ENCODE measurements at places on chromosomes 7 and 10.

DNA sequence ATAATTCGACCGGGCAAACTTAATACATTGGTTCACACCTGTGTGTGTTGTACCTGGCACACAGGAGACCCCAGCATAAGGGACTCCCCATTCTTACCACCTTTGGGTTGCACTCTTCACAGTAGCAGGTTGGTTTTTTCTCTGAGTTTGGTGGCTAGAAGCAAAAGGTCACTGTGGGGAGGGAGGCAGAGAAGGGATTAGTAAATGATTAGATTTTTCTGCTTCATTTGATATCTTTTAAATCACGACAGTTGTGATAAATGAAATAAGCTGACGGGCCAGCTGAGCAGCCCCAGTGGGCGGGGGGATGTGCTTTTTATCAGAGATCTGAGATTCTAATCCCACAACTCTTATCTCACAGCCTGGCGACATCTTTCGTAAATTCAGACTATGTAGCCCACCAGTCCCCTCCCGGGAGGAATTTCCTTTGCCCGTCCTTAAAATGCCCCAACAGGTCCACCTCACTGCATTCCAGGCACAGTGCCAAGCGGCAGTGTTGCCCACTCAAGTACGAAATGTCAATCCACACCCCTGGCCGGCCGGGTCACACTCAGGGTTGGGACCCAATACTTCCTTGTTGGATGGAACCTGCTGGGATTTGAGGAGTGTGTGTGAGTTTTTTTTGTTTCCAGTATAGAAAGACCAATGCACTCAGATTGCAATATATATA lies 10.5 kb upstream of the KCP start:
- DNase-seq: no peak

DNA sequence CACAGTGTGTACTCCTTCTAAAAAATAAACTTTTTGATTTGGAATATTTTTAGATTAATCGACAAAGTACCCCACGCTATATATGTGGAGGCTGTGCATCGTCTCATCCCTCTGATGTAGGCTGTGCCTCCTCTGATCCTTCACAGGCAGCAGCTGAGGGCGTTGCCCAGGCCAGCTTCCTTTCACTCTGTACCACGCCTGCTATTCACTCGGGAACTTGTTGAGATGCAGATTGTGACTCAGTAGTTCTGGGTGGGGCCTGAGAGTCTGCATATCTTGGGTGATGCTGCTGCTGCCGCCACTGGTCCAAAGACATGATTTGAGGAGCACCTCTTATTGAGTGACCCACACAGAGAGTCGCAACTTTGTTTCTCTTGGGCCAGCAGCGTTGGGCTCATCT lies 7.9 kb upstream of the C10orf120 start:
- no peak for DNase-seq

- no peak for DNase-seq
These were observed 52.6 kb downstream of the MBL2 start for GRCh38 chr10:52720018-52720417.

GRCh38 chr7:50507898-50508470 lies 57.2 kb downstream of the DDC start:
- DNase-seq: peak; percentile 69

DNA sequence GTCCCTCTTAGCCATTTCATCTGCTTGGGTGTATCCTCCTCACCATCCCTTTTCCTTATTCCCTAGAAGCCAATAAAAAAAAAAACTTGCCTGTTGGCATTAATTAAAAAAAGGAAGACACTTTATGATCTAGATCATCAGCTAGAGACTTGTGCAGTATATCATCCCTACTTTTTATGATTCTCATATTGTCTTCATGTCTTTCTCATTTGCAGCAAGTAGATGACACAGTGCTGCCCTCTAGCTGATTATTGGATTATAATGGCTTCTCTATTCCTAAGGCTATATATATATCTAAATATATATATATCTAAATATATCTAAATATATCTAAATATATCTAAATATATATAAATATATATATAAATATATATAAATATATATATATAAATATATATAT lies 272.4 kb upstream of the LRGUK start:
- peak; percentile 18 for DNase-seq

DNA sequence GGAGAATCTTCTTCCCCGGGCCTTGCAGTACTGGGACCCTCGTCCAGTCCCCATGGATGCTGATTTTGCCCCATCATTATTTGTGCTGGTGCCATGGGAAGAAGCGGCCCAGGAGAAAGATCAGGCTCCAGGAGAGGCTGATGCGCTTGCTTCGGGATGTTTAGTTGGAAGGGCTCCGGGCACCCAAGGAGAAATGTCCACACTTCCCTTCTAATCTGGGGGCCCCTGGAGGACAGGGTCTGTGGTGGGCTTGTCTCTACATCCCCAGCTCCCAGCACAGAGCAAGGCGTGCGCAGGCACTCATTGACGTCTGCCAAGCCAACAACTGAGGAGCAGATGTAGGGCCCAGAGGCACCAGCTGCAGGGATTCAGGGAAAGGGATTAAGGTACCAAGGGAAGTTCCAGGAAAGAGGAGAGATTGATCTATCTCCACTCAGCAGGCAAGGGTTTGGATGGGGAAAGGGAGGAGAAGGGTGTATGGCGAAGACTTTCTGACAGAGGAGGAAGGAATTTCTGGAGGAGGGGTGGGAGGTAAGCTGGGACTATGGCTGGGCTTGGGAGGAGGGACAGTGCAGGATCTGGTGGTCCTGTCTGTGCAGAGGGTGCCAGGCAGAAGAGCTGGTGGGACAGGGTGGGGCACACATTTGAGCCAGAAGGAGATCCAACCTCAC lies 38.7 kb upstream of the LEP start:
- no peak for DNase-seq
